Central memory CD4-positive, alpha-beta T cell (primary cell): ENCODE measurements at places on chromosomes 3 and 15.

DNA sequence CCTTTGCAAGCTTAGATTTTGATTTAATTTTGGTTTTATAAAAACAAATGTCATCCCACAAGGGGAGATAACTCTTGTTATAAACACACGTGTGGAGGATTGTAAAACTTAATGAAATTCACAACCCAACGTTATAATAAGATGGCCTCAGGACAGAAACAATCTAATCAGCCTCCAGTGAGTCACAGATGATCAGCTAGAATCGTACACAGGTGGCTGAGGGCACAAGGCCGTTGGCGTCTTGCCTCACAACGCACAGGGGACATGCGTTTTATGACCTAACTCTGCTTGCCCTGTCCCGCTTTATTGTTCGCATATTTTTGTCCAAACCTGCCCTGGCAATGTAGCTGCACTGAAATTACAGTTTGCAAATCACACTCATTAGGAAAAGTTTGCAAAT, 121.9 kb upstream of the PDZRN3 start:
- no peak for DNase-seq

DNA sequence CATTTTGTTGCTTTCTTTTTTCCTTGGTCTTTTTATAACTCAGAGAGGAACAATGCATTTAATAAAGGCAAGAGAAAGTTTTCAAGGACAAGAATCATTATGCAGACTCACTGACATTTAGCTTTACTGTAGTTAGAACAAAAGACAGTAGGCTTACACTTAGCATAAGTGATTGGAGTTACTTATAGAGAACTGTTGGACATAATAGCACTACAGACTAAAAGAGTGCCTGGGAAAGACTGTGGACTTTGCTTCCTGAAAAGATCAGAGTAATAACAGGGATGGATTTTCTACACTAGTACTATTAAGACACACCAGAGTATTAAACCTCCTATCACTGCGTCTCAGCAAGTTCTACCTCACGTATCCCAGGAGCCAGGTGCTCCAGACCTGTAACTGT, 39.3 kb upstream of the SPRED1 start:
- no peak for DNase-seq

GRCh38 chr3:144662729-144663128, 691.1 kb downstream of the DIPK2A start:
- DNase-seq, result no peak

GRCh38 chr3:188077160-188077799, 76.7 kb upstream of the LPP start:
- no peak for DNase-seq

DNA sequence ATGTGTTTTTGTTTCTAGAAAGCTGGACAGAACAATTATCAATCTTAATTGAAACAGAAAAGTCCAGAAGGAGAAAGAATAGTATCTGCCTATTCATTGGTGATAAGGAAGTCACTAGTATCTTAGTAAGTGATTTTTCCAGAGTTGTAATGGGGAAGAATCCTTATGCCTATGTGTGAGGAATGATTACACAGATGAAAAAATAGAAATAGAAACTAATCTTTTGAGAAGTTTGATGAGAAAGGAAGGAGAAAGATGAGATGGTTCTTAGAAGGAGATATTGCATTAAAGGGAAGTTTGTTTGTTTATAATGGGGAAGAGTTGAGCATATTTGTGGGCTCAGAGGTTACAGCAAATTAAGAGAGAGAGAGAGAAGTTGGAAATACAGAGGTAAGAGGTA, 42.7 kb upstream of the CBLB start:
- no peak for DNase-seq

GRCh38 chr3:33146791-33147445, 33.1 kb downstream of the CRTAP start:
- no peak for DNase-seq

GRCh38 chr15:72068856-72069255, 49.1 kb downstream of the MYO9A start:
- DNase-seq, result no peak

DNA sequence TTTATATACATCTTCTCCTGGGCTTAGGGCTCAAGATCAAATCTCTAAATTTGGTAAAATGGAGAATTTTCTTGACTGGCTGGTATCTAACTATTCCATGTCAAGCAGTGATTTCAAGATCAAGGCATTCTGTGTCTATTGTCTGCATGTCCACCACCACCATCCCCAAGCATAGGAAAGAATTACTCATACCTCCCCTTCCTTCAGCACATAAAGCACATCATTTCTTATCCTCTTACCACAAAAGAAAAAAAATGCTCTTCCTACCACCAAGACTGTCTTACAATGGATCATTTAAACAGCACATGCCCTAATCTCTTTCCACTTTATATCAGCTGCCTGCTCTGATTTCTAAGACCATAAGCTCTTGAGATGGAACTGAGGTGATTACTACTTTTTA, 470.5 kb upstream of the THBS1 start:
- no peak for DNase-seq

DNA sequence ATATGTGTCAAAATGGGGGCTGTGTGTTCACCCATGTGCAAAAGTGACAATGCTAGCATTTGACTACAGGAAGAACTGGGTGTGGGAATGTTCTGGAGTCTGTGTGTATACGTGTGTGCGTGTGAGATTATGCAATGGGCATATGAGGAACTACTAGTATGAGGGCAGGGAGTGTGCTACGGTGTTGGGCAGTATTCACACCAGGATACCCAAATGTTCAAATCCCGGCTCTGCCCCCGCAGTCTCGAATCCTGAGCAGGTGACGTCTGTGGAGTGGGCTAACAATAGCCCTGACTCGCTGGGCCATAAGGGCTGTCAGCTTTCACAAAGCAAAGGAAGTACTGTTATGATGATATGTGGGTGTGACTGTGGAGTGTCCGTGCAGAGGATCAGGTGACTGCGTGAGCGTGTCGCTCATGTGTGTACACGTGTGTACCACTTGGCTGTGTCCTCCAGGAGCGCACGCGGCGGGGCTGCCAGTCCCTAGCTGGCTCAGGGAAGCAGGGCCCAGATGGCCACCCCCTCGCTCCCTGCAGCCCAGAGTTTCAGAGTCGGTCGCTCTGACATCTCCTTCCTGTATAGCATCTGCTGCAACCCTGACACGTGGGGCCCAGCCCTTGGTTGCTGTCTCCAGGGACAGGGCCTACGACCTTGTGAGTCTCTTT, 27.2 kb downstream of the IQSEC1 start:
- no peak for DNase-seq

DNA sequence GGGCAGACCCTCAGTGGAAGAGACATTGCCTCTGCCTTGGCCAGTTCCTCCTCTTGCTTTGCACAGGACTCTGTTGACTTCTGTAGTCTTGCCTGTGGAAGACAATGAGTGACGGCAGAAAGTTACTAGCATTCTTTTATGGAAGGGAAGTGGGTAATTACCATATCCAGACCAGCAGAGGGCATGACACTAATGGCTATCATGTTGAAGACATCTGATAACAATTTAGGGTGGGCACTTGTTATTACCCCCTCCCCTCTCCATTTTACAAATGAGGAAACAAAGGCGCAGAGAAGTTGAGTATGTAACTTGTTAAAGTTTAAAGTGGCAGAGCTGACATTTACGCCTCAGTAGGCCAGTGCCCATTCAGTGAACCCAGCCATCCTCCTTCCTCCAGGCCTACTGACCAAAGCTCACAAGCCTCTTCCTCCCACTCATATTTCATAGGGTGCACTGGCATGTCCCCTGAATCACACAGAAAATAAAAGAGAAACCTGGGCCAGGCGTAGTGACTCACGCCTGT, 48.2 kb upstream of the FMN1 start:
- no peak for DNase-seq

DNA sequence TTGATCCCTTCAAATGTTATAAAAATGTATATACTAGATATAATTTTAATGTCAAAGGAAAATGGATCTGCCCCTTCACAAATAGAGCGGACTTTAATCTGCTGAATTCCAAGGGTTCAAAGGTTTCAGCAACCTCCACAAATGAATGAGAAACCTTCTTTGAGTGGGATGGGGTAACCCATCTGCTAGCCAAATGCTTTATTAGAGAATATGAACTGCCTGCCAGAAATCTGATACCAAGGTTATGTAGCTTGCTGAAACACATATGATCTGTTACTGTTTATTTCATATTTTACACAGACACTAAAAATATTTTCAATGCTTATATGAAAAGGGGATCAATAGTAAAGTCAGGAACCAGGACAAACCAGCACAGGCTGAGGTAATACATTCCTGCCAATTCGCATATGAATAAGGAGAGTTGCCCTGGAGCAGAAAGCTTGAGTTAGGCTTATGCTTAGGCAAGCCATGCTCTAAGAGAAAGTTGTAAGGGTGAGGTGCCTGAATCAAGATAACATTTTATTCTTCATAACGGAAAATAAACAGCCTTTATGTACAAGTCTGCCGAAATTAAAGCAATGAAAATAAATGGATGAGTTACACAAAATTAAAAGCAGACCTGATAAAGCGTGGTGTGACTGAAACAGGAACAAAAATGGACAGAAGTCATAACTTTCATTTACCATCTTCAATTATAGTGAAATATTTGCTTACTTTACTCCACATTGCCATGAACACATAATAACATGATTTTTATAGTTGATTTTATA, 26.5 kb downstream of the PLOD2 start:
- DNase-seq, result no peak

DNA sequence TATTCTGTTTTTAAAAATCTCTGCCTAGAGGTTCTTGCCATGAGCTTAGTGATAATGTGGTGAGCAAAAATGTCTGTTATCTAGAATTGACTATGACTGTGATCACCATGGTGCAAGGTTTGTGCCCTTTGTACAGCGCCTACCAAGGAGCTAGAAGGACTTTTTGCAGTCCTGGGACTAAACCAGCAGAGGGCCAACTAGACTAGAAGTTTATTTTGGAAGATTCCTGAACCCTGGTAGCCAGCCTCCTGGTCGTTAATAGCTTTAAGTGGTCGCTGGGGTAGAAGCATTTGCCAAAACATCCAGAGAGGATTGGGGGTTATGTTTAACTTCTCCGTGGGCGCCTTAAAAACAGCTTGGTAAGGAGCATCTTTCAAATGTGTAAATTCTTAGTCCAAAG, 7.8 kb downstream of the SCG5 start:
- no peak for DNase-seq

DNA sequence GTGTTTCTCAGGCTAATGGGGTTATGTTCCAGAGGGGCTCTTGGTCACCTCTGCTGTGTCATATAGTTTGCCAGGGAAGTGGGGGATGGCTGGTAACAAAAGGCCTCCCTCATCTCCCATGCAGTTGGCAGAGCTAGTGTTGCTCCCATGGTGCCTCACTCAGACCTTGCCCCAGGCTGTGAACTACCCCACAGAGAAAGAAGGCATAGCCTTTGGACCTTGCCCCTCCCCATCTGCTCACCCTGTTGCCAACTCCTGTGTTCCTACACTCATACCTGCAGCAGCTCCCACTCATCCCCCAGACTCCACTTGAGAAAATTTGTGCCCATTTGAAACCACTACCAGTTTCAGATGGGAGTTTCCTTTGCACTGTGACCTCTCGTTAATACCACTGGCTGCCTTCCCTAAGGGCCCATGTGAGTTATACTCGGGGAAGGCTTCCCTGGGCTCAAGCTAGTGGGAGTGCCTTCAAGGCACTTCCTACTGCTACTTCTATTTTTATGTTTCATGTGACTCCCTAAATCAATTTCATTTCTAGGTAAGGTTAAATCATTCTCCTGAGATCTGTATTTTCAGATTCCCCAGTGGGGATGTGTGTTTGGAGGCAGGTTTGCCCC, 25.3 kb upstream of the COPB2 start:
- no peak for DNase-seq

DNA sequence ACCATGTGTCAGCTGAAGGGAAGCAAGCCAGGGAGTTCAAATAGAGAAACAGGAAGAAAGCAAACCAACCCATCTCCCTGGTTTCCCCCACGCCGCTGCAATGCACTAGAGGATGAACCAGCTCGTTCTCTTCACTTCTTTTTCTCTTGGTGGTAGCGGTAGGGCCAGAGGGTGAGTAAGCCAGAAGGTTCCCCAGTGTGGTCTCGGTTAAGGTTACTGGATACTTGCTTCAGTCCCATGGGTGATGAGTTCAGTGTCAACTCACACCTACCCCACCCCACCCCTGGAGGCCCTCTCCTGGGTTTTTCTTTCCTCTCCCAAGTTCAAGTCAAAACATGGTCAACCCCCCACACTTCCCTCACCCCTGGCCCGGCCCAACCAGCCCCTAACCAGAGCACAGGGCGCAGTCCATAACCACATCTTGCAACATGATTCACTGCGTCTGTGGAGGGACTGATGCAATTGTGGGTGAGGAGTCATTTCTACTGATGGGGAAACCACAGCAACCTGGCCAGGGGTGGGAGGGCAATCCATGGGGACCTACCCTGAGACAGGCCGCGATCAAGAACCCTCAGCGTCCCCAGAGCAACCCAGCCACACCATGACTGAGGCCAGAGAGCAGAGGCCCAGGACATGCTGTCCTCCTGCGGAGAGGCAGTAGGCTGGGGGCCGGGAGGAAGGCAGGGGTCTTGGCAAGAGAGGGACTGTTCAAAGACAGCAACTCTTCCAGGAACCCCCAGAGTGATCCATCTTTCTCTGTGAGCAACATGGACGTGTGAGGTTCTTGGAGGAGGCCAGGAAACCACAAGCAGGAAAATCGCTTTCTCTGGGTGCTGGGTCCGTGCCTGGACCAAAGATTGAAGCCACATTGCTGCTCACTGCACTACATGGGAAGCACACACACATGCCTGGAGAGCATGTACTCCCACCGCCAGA, 276.6 kb downstream of the UACA start:
- DNase-seq, result no peak

- DNase-seq, result no peak
Measured at GRCh38 chr3:184822081-184822480, 10.1 kb downstream of the VPS8 start.
